Putamen (tissue), 1 donor: ENCODE measurements at places on chromosomes 6 and 20.

DNA sequence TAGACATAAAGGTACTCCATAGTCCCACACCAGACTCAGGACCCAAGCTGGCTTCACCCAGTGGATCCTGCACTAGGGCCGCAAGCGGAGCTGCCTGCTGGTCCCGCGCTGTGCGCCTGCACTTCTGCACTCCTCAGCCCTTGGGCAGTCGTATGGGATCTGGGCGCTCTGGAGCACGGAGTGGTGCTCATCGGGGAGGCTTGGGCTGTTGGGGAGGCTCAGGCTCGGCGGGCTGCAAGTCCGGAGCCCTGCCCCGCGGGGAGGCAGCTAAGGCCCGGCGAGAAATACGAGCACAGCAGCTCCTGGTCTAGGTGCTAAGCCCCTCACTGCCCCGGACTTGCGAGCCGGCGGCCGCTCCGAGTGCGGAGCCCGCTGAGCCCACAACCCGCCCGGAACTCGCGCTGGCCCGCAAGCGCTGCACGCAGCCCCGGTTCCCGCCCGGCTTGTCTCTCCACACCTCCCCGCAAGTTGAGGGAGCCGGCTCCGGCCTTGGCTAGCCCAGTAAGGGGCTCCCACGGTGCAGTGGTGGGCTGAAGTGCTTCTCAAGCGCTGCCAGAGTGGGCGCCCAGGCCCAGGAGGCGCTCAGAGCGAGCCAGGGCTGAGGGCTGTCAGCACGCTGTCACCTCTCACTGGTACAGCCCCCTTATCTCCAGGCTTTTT is 33.4 kb upstream of the GCNT2 start:
- no peak for DNase-seq

- DNase-seq, result peak; percentile 14
These were observed 491.7 kb downstream of the DHX35 start for GRCh38 chr20:39453890-39454289.

- no peak for DNase-seq
These were observed 600.6 kb downstream of the QKI start for GRCh38 chr6:164015088-164015484.

- no peak for DNase-seq
These were observed 47.6 kb downstream of the RALGAPB start for GRCh38 chr20:38520261-38520660.

DNA sequence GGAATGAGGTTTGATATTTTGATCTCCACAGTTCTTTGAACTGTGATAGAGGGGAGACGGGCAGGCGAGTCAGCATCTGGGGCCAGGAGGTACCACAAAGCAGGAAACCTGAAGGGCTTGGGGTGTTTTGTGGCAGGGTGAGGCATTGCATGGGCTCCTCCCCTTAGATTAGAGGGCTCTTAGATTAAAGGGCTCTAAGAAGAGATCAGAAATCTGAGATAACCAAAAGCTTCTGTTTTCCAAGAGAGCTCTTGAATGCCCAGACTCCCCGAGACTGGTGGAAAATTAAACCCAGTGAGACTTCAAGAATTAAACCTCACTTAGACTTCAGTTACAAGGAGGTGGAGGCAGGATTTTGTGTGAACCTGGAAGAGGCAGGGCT is 2.4 kb upstream of the GPX5 start:
- DNase-seq, result no peak

GRCh38 chr6:139402876-139403386 is 28.5 kb upstream of the CITED2 start:
- DNase-seq, result no peak

GRCh38 chr20:6623989-6624388 is 143.5 kb upstream of the BMP2 start:
- no peak for DNase-seq

- DNase-seq, result peak; percentile 10
These were observed 41.8 kb upstream of the DOK5 start for GRCh38 chr20:54433636-54434035.

- no peak for DNase-seq
These were observed 70.8 kb downstream of the PTPN1 start for GRCh38 chr20:50580842-50581544.

GRCh38 chr6:138572885-138573284 is 73.6 kb upstream of the NHSL1 start:
- no peak for DNase-seq

- DNase-seq, result no peak
These were observed 5.8 kb downstream of the C6orf132 start for GRCh38 chr6:42136508-42137193.

GRCh38 chr20:23687986-23688385 is 852 bp downstream of the CST4 start:
- no peak for DNase-seq

DNA sequence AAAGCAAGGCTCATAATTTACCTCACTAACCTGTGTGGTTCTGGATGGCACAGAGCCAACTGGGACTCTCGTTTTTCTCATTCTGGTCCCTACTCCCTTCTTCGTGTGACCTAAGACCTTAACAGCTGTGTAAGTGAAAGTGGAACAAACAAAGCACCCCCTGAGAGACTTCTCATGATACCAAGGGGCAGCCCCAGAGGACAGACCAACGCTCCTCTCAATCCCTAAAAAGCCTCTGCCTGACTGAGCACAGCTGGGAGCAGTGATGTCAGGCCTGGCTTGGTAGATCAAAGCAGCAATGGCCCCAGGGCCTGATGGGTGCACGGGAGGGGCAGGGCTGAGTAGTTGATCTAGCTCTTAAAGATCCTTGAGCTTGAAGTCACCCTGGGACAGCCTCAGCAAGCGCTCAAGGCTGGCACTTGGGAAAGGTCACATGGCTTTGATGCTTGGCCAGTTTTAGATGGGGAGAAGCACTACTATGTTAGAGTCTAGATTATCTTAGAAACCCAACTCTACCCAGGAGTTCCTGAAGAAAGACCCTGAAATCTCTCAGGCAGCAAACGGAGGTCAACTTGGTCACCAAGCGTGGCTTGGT is 16.2 kb upstream of the TGM2 start:
- DNase-seq, result no peak

DNA sequence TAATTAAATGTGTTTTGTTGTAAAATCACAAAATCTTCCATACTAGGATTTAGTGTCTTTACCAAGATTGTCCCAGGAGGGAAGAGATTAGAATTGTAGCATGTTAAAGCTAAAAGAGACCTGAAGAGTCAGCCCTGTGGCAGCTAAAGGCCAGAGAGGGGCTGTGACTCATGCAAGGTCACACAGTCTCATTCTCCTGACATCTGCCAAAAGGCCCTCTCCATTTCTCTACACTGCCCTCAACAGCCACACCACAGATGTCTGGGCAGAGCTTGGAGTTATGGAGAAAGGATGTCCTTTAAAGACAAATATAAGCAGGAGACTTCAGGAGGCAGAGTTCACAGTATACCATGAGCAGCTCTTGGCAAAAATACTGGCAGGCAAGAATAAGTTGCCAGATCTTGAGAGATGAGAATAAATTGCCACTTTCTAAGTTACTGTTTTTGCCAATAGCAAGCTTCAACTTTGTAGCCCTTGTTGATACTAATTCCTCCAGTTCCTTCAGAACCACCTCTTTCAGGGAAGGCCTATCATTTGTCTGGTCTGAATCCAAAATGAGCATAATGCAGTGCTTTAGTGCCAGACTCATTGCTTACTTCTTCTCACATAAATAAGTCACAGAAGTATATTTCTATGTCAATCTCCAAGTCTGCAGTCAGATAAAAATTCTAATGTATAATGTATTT is 41.7 kb downstream of the AKIRIN2 start:
- no peak for DNase-seq

GRCh38 chr6:41966214-41966920 is 24.8 kb upstream of the CCND3 start:
- DNase-seq, result no peak

GRCh38 chr6:147029923-147030322 is 174.3 kb upstream of the STXBP5 start:
- no peak for DNase-seq

DNA sequence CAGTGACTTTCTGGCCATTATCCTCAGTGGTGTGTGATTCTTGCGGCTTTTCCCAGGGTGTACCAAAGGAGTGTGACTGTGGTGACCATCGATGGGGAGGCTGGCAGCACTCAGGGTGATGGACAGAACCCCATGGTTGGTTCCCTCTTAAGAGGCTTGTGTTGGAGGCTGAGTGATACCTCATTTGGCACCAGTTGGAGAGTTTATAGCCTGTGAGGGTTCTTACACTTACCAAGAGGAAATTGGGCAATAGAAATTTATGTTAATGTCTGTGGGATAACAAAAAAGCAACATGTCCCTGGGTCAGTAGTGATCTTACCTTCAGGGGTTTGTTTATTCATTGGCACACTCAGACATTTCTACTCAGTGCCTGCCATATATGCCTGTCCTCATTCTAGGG is 37.2 kb downstream of the DAAM2 start:
- DNase-seq, result no peak

DNA sequence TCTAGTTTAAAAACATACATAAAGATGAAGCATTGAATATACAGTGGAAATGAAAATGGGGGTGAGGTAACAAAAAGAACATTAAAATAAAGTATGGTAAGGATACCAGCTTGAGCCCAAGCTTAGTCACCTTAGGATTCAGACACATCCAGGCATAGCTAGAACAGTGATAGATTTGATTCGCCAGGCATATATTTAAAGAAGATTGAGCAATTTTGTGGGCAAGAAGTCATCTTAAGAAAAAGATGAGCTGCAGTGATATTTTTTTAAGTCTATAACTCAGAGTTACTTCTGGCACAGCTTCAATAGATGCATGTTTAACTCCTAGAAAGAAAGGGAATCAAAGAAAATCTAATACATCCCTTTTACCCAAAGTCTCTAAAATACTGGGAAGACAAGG is 97.9 kb downstream of the BMP5 start:
- no peak for DNase-seq

- no peak for DNase-seq
These were observed 91.4 kb upstream of the ARID1B start for GRCh38 chr6:156685823-156686222.

- DNase-seq, result no peak
These were observed 685.4 kb downstream of the TENT5A start for GRCh38 chr6:81067057-81067456.

DNA sequence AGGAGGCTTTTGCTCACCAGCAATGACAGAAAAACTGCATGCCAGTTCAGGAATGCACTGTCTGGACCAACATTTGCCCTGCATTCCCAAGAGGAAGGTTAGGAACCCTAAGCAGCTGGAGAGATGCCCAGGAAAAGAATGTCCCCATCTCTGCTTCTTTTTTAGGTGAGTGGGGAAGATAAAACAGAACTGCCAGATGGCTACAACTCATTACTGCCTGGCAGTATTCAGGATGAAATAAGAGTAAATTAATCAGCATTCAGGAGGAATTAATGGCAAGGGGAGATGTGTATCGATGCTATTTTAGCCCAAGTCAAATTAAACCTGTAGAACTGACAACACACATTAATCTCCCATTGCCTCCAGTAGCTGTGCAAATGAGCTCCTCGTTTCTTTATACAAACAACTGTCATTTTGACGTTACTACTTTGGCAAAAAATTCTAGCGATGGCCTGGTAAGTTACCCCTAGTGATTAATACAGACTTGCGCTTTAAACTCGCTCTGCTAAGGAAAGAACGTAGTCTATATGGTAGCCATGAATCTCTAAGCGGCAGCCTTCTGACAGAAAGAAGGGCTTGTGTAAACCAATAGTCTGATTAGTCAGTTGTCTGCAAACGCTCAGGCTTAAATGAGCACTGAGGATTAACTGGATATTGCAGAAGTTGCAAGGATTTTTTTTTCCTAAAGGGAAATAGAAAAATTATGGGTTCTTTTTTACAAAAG is 16.7 kb upstream of the SMLR1 start:
- DNase-seq, result no peak

GRCh38 chr20:43839793-43840199 is 74.9 kb upstream of the TOX2 start:
- DNase-seq, result no peak
